ENCODE measurements at places on chromosomes 3 and 15. TPM values are rescaled to one million over a fixed set of nuclear protein-coding genes. Genes with fewer than 3 reads are reported as not detected.

GRCh38 chr3:96266395-96267190 lies 547.8 kb upstream of the EPHA6 start:
- H3K4me1 ChIP-seq, result no peaks in the 10 kb centered on the region
- no peak overlapping the region for H3K4me3 ChIP-seq
- no peak overlapping the region for H3K27ac ChIP-seq
- DNase-seq, result no peak
- H3K27me3 ChIP-seq, result no peaks in the 10 kb centered on the region

- no peaks in the 10 kb centered on the region for H3K36me3 ChIP-seq
- H3K27me3 ChIP-seq, result no peaks in the 10 kb centered on the region
- DNase-seq, result no peak
- H3K27ac ChIP-seq, result no peak overlapping the region
These were observed 1.2 kb upstream of the DAZL start for GRCh38 chr3:16606398-16606797.

Gene GRIP2
- total RNA-seq, result 5.8 TPM

DNA sequence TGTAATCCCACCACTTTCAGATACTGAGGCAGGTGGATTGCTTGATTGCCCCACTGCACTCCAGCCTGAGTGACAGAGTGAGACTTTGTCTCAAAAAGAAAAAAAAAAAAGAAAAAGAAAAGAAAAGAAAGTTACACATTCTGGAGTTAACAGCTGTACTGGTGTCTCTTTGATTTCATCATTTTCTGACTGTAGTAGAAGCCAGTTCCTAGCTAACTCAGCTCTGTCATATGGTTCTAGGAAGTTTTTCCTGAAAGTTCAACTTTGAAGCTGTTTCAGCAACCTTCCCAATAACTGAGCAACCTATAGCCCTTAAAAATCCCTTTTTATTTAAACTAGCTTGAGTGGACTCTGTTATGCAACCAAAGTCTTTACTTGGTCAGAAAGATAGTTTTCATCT lies 104.6 kb upstream of the STRIT1 start:
- H3K4me3 ChIP-seq, result no peak overlapping the region
- DNase-seq, result no peak
- H3K27ac ChIP-seq, result no peak overlapping the region
- no peaks in the 10 kb centered on the region for H3K27me3 ChIP-seq
- no peaks in the 10 kb centered on the region for H3K4me1 ChIP-seq

DNA sequence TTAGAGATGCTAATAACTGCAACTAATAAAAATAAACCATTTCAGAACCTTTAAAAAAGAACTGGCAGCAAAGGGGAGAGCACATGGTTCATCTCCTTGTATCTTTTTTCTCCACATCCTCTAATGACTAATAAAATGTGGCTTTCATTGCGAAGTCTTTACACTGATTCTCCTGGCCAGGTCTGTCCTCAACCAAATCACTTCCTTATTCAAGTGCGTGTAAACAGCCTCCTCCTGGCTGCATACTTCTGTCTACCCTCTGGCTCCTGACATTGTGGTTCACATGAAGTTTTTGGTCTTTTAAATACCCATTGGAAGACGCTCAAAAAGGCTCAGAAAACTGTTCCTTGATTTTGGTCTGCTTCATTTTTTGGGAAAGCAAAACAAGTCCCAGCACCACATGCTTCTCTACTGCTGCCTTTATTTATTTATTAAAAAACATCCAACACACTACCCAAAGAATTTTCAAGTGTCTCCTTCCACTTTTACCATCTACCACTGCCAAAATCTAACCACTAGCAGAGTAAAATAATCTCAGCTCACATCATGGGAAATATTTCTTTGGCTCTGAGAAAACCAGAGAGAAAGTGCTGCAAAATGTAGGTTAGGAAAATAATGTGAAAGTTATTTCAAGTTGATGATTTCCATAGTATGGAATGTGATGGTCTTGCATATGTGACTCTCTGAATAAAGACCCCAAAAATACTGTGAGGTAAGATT lies 85.1 kb downstream of the EFL1 start:
- H3K4me3 ChIP-seq, result no peak overlapping the region
- no peaks in the 10 kb centered on the region for H3K36me3 ChIP-seq
- H3K27me3 ChIP-seq, result no peaks in the 10 kb centered on the region
- DNase-seq, result no peak
- H3K4me1 ChIP-seq, result peaks cover 15% of the 10 kb centered on the region
- H3K27ac ChIP-seq, result no peak overlapping the region

Gene ALDH1A2
- total RNA-seq, result 3.5 TPM

- no peak overlapping the region for H3K27ac ChIP-seq
- no peaks in the 10 kb centered on the region for H3K4me1 ChIP-seq
- no peak for DNase-seq
- H3K27me3 ChIP-seq, result peaks cover 3% of the 10 kb centered on the region
- H3K36me3 ChIP-seq, result no peaks in the 10 kb centered on the region
These were observed 248.9 kb downstream of the SV2B start for GRCh38 chr15:91348752-91349500.

Gene NOX5
- 1.6 TPM for total RNA-seq

- H3K36me3 ChIP-seq, result no peaks in the 10 kb centered on the region
- no peak overlapping the region for H3K4me3 ChIP-seq
- H3K27ac ChIP-seq, result no peak overlapping the region
- no peaks in the 10 kb centered on the region for H3K27me3 ChIP-seq
These were observed 75.7 kb downstream of the GMPS start for GRCh38 chr3:155946178-155946577.

Gene ECE2
- not detected for total RNA-seq

DNA sequence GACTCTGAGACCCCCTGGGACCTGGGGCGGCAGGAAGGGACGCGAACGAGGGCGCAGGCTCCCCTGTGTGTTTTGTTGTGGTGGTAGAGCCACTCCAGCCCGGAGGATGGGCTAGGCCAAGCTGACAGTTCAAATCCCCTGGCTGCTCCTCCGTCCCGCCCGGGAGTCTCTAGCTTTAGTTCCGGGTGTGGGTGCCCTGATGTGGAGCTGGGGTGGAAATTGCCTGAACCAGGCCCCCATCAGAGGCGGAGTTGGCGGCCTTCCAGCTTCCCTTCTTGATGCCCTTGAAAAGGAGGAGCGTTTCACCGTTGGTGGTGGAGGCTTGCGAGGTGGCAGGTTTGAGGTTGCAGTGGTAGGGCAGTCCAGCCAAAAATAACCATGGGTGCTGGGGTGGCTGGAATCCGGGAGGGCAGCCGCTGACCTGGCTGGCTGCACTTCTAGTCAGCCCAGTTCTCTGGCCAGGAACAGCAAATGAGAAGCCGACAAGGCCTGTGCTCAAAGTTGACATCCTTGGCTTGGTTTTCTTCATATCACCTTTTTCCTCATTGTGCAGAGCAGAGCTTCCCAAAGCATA lies 817 bp downstream of the CLK3 start:
- H3K27ac ChIP-seq, result peak overlapping the region; percentile 97
- peak; percentile 89 for DNase-seq
- H3K4me1 ChIP-seq, result peaks cover 58% of the 10 kb centered on the region

Gene SLC12A8
- 5.8 TPM for total RNA-seq

- no peak for DNase-seq
- H3K36me3 ChIP-seq, result no peaks in the 10 kb centered on the region
- no peaks in the 10 kb centered on the region for H3K27me3 ChIP-seq
- H3K4me1 ChIP-seq, result no peaks in the 10 kb centered on the region
These were observed 466.0 kb downstream of the NLGN1 start for GRCh38 chr3:173863551-173863950.

Gene ANKDD1A
- total RNA-seq, result 2.9 TPM

- no peak overlapping the region for H3K27ac ChIP-seq
- DNase-seq, result no peak
- peaks cover 21% of the 10 kb centered on the region for H3K4me1 ChIP-seq
These were observed 95.2 kb downstream of the NR1D2 start for GRCh38 chr3:24040311-24040710.

- H3K36me3 ChIP-seq, result no peaks in the 10 kb centered on the region
- no peak overlapping the region for H3K27ac ChIP-seq
- no peaks in the 10 kb centered on the region for H3K27me3 ChIP-seq
- peaks cover 27% of the 10 kb centered on the region for H3K4me1 ChIP-seq
- no peak for DNase-seq
These were observed 39.6 kb downstream of the SLCO2A1 start for GRCh38 chr3:133989936-133990702.

DNA sequence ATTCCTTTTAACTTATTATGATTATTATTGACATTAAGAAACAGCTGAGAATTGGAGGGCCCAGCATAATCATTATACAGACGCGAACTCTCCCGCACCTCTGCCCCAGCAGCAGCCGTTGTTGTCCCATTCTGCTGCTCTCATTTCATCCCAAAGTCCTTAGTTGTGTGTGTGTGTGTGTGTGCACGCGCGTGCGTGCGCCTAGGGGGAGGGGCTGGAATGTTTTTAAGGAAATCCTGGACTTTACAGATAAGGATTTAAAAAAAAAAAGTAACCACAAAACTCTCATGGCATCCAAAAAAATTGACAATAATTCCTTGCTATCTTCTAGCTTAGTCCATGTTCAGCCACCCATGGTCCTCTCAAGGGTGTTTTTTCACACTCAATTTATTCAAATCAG lies 134.2 kb downstream of the WNT7A start:
- peaks cover 20% of the 10 kb centered on the region for H3K27me3 ChIP-seq
- no peaks in the 10 kb centered on the region for H3K36me3 ChIP-seq
- H3K4me1 ChIP-seq, result no peaks in the 10 kb centered on the region
- H3K27ac ChIP-seq, result no peak overlapping the region
- DNase-seq, result no peak

- H3K4me3 ChIP-seq, result no peak overlapping the region
- H3K27me3 ChIP-seq, result no peaks in the 10 kb centered on the region
- DNase-seq, result no peak
- peaks cover 13% of the 10 kb centered on the region for H3K36me3 ChIP-seq
- no peak overlapping the region for H3K27ac ChIP-seq
These were observed 57.3 kb downstream of the GREM1 start for GRCh38 chr15:32775103-32775502.

DNA sequence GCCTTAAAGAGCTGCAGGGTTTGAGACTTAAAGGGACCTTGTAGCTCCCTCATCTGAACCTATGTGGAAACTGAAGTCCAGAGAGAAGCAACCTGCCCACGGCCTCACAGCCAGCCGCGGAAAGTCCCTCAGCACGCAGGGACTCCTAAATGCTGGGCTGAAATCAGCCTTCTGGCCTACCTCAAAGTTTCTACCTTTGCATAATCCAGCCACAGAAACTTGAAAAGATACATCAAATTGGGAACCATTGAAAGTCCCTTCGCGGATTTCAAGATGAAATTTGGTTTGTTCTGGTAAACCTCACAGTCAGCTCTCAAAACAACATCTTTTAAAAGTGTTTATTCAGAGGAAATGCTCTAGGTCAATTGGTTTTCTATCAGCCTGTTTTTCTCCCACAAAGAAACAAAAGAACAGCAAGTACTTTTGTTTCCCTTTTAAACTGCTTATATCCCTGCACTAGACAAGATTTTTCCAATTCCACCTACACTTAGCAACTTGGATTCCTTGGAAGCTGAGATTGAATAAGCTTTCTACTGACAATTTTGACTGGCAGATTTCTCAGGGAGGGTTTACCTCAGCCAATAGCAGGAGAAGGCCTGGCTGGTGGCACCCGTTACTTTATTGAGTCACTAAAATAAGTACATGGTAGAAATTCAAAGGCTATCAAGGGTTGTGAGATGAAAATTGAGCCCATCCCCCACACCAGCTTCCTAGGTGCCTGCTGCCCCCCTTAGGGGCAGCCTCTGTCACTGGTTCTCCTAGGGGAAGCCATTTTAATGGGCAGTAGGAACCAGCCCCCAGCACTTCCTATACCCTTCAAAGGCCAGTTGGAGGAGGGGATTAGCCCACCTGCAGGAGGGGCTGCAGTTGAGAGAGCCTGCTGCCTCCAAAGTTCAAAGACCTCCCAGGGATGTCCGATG lies 171.2 kb downstream of the ADAMTS17 start:
- no peak overlapping the region for H3K27ac ChIP-seq
- H3K4me3 ChIP-seq, result no peak overlapping the region
- H3K4me1 ChIP-seq, result no peaks in the 10 kb centered on the region
- H3K36me3 ChIP-seq, result no peaks in the 10 kb centered on the region
- no peak for DNase-seq

DNA sequence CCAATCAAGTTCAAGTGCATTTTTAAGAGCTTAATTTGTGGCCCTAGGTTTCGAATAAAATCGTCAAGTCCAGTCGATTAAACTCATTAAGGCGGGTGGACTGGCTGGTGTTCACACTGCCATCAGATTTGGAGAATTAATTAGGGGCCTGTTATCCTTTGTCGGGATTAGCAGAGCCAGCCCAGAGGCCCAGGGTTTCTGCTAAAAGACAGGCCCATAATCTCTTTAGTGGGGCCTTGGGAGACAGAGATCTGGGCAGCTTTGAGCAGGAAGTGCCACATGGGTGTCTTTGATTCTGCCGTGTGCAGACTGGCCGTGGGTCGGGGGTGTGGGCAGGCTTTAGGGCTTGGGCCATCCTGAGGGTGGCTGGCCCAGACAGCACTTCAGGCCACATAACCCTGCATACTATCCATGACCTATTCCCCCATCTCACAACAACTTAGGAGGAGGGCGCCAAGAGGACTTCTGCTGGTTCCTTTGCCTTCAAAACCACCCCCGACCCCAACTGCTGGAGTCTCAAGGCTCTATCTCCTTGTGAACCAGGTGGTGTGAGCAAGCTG lies 94.7 kb downstream of the PLXNA1 start:
- no peak overlapping the region for H3K27ac ChIP-seq
- DNase-seq, result peak; percentile 22
- H3K27me3 ChIP-seq, result no peaks in the 10 kb centered on the region
- no peak overlapping the region for H3K4me3 ChIP-seq

Gene TEX9
- total RNA-seq, result 6.5 TPM

Gene CFAP100
- total RNA-seq, result not detected

Gene ARNT2
- 5.1 TPM for total RNA-seq

Gene MYL3
- 1.4 TPM for total RNA-seq

- H3K4me3 ChIP-seq, result no peak overlapping the region
- no peak for DNase-seq
- H3K36me3 ChIP-seq, result peaks cover 10% of the 10 kb centered on the region
- no peak overlapping the region for H3K27ac ChIP-seq
These were observed 15.4 kb downstream of the NR2C2 start for GRCh38 chr3:14962762-14963161.

GRCh38 chr15:60093273-60094067 lies 89.4 kb downstream of the FOXB1 start:
- H3K4me1 ChIP-seq, result no peaks in the 10 kb centered on the region
- no peaks in the 10 kb centered on the region for H3K36me3 ChIP-seq
- H3K27me3 ChIP-seq, result peaks cover 24% of the 10 kb centered on the region
- no peak for DNase-seq
- no peak overlapping the region for H3K4me3 ChIP-seq

- no peak for DNase-seq
- H3K27me3 ChIP-seq, result no peaks in the 10 kb centered on the region
- H3K27ac ChIP-seq, result no peak overlapping the region
- H3K4me3 ChIP-seq, result no peak overlapping the region
- no peaks in the 10 kb centered on the region for H3K36me3 ChIP-seq
These were observed 98.5 kb upstream of the SLC25A36 start for GRCh38 chr3:140842984-140843649.

- no peaks in the 10 kb centered on the region for H3K36me3 ChIP-seq
- DNase-seq, result no peak
- no peak overlapping the region for H3K27ac ChIP-seq
- H3K4me1 ChIP-seq, result peaks cover 10% of the 10 kb centered on the region
- no peak overlapping the region for H3K4me3 ChIP-seq
These were observed 16.8 kb downstream of the FOXP1 start for GRCh38 chr3:71566776-71567175.
